ENCODE measurements at places on chromosomes 12 and 14.

GRCh38 chr12:31323391-31324115 lies 2.4 kb downstream of the SINHCAF start:
- DNase-seq, result peak; percentile 28

- no peak for DNase-seq
Measured at GRCh38 chr12:103883908-103884307, 42.9 kb upstream of the NT5DC3 start.

- DNase-seq, result no peak
Measured at GRCh38 chr14:59543873-59544272, 32.7 kb downstream of the CCDC175 start.

GRCh38 chr12:100141666-100141997 lies 1.0 kb downstream of the BLTP3B start:
- DNase-seq, result no peak

DNA sequence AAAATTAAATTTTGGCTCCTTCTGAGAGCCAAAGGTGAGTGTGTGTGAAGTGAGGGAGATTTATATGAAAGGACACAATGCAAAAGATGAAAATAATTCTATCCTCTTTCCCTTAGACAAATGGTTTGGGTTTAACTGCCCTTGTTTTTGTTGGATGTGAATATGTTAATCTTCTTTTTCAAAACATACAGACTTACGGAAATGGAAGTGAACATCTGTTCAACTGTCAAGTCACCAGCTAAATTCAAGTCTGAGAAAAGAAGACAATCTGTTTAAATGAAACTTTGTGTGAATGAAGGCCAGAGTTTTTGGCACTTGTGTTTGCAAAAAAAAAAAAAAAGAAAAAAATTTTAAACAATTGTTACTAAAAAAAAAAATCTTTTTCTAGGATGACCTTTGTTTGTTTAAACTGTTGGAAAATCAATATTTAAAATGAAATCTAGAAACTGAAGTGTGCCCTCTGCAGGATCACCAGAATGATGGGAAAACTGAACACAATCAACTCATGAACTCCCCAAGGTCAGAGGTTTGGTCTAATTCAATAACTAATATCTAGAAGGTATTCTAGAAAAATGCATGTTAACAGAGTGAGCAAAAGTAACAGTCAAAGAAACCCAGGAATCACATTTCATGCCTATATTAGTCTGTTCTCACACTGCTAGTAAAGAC lies 448.8 kb downstream of the FLRT2 start:
- no peak for DNase-seq

- no peak for DNase-seq
Measured at GRCh38 chr12:78562368-78563205, 302.0 kb upstream of the SYT1 start.

- no peak for DNase-seq
Measured at GRCh38 chr14:68051146-68051545, 231.6 kb downstream of the RAD51B start.

GRCh38 chr12:85673921-85674420 lies 162.2 kb downstream of the RASSF9 start:
- no peak for DNase-seq

GRCh38 chr12:4117386-4118016 lies 156.1 kb upstream of the CCND2 start:
- DNase-seq, result no peak

DNA sequence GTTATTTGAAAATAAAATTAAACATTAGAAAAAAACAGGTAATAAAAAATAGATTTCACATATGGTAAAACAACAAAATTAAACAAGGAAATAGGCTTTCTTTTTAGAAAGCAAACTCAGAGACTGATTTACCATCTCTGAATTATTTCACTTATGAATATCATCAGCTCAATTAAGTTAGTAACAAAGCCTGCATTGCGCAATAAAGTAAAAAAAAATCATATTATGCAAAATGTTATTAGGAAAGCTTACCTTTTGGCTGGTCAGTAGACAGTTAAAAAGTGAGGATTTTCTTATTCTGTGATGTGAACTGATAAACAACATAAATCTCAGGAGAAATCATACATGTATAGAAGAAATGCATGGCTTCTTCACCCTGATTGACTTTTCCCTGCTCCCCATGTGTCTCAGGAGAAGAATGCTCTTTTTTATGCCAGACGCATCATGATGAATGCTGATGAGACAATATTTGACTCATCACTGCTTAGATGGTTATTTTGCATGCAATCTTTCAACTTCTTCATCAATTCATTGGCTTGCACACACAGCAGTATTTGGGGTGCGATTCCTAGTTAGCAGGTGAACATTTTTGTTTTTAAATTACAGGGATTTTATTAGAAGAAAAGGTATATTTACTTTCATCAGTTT lies 124.5 kb upstream of the USP15 start:
- no peak for DNase-seq

DNA sequence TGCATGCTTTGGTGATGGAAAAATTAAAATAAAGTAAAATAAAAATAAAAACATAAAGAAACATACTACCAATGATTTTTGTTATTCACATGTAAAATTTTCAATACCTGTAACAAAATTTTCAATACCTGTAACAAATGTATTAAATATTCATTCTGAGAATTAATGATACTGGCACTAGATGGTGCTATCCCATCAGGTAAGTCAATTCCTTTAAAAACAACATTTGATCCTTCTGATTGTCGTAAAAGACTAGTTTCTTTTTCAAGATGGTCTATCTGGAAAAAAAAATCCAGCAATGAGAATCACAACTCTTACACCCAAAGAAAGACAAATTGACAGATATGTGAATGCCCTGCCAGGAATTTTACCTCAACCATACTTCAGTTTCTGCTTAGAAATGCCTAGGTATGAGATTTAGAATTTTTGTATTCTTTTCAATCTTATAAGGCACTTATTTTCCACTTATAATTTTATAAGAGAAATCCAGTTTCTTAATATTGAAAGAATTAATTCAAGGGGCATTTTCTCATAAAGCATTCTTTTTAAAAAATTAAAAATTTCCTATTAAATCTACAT lies 30.7 kb downstream of the CEP290 start:
- DNase-seq, result no peak

DNA sequence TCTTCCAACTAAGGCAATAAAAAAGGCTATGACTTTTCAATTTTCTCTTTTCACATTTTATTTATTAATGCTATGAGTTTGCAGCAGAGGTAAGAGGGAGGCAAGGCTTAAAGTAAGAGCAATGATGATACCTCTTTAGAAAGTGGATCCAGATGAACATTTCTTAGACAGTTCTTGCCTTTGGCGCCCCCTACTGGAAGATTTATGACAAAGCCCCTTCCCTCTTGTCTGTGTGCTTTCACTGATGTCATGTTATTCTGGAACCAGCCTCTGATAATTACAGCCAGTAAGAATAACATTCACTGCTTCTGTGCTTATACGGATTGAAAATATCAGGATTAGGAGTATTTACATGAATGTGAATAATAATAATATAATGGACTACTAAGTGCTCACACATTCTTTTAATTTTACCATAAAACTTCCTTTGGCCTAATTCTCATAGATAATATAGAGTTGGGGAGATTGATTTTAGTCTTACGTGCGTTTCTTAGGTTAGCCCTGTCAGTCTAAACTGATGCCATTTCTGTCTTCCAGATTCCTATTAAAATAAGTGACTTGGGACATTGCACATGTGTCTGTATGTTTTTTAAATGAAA lies 1929.9 kb upstream of the SEL1L start:
- DNase-seq, result no peak

- DNase-seq, result no peak
Measured at GRCh38 chr14:50045837-50046236, 70.5 kb downstream of the VCPKMT start.

DNA sequence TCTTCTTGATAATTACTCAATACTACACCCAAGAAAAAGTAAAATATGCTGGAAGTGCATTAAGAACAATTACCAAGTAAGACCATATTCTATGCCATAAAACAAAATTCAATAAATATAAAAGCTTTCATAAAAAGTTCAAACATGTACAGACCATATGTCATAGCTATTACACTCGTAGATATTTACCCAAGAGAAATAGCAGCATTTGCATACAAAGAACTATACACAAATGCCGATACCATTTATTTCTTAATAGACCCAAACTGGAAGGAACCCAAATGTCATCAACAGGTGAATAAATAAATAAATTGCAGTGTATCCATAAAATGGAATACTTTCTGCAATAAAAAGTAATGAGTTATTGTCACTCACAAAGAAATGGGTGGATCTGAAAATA lies 78.3 kb upstream of the SLC16A7 start:
- no peak for DNase-seq

GRCh38 chr12:55736076-55736475 lies 6.8 kb upstream of the GDF11 start:
- DNase-seq, result no peak

DNA sequence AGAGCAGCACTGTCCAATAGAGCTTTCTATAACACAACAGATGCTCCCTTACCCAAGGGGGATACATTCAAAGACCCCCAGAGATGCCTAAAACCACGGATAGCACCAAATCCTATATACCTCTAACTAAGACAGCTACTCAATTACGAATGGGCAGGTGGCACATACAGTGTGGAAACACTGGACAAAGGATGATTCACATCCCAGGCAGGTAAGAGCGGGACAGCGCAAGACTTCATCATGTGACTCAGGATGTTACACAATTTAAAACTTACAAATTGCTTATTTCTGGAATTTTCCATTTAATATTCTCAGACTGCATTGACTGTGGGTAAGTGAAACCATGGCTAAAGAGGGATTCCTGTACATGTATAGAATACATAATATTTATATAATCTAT lies 5.5 kb upstream of the HCFC2 start:
- DNase-seq, result no peak

DNA sequence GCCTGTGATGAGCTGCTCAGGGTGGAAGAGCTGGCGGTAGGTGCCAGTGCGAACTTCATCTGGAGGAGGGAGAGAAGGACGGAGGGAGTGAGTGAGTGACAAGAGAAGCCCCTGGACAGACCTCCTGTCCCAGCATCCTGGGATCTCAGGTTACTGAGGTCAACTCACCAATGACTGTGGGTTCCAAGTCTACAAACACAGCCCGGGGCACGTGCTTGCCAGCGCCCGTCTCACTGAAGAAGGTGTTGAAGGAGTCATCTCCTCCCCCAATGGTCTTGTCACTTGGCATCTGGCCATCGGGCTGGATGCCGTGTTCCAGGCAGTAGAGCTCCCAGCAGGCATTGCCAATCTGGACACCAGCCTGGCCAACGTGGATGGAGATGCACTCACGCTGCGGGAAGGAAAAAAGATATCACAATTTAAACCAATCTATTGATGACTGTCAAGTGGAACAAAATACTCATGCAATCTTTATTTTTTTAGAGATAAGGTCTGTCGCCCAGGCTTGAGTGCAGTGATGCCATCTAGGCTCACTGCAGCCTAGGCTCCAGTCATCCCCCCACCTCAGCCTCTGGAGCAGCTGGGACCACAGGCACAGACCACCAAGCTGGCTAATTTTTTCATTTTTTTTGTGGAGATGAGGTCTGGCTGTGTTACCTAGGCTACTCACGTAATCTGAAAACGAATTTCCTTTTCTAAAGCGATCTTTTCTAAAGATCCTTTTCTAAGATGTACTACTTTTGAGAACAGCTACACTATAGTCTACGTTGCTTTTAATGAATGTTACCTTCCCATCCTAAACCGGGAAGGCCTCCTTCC lies 1.7 kb downstream of the TUBA1B start:
- no peak for DNase-seq

DNA sequence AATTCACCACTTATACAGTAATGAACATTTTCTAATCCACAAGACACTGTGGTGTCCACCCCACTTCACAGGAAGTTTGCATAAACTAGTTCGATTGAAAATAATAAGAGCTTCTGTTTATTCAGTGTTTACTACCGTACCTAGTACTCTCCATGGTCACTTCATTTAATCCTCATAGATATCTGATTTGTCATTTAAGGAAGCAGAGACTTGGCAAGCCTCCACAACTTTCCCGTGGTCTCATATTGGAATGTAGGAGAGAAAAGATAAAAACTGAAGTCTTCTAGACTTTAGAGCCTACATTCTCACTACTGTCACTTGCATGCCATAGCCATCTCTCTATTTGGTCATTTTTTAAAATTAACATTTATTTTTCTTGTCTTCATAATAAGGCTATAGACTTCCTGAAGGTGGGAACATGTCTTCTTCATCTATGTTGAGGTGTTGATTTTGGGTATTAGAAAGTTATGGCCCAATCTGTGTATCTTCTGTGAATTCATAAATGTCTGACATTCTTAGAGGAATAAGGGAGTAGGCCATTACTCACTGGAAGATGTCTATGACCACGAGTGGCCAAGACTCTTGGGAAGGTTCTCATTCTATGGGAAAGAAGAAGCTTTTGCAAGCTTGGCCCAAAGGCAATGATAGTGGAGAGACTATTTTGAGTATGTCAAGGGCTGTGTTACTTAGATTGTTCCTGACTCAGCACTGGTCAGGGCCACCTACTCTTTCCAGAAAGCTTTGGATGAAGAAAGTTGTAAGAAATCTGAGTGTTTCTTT lies 423.7 kb downstream of the LRIG3 start:
- no peak for DNase-seq

GRCh38 chr14:28975084-28975483 lies 208.5 kb downstream of the FOXG1 start:
- DNase-seq, result no peak

DNA sequence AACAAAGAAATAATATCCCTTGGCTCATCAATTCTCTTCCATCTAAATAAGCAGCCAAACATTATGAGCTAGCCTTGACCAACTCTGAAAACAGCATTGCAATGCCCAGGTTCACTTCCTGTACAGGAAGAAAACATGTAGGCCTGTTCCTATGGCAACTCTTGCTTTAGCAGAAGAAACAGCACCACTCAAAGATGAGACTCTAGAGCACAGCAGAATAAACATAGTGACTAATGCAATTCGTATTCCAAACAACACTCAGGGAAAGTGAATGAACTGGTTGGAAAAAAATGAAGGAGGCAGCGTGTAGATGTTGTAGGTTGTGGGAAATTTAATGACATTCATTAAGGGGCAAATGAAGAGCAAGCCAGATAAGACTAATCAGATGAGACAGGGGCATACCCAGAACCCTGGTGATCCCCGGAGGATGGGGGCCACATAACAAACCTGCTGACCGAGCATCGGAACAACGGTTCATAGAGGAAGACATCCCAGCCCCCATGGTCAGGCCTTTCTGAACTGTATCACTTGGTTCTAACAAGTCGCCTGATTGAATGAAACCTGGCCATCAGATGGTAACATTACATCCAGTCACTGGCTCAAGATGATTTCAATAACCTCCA lies 9.0 kb downstream of the ARHGDIB start:
- no peak for DNase-seq

GRCh38 chr12:130879212-130879686 lies 7.4 kb downstream of the RAN start:
- no peak for DNase-seq

- no peak for DNase-seq
Measured at GRCh38 chr14:87756661-87757060, 236.3 kb downstream of the GALC start.

- no peak for DNase-seq
Measured at GRCh38 chr12:106791531-106791930, 17.0 kb downstream of the RIC8B start.

DNA sequence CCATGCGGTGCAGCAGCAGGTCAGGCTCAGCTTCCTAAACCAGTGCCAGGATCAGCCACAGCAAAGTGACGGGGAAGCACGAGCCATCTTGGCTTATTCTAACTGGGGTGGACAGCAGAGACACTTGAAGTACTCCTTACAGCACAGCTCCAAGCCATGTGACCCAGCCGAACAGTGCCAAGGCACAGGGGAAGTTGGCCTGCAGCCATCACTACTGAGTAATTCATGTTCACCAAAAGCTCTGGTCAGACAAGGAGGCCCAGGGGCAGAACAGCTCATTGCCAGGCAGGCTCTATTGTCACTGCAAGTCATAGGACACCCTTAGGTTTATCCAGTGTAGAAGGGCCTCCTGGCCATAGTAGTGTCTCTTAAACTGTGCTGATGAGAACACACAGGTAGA lies 23.4 kb upstream of the SLC35F4 start:
- DNase-seq, result no peak

All from CD4-positive, alpha-beta T cell (primary cell).